ENCODE measurements at places on chromosomes 5 and 9.

DNA sequence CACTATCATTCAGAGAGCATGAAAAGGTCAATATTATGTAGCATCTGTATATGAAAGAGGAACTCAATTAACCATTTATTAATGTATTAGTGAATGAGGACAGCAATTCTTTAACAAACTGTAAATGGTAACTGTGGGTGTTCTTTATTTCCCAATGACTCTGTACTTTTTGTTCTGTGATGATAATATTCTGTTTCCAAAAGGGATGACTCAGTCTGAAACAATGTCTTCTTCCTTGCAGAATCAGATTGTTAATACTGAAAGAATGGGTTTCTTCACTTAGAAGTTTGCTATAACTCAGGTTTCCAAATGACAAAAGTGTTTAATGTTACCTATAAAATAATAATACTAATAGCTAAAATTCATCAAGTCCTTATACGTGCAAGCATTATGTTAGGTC is 1518.7 kb upstream of the WWC1 start:
- no peak for DNase-seq

DNA sequence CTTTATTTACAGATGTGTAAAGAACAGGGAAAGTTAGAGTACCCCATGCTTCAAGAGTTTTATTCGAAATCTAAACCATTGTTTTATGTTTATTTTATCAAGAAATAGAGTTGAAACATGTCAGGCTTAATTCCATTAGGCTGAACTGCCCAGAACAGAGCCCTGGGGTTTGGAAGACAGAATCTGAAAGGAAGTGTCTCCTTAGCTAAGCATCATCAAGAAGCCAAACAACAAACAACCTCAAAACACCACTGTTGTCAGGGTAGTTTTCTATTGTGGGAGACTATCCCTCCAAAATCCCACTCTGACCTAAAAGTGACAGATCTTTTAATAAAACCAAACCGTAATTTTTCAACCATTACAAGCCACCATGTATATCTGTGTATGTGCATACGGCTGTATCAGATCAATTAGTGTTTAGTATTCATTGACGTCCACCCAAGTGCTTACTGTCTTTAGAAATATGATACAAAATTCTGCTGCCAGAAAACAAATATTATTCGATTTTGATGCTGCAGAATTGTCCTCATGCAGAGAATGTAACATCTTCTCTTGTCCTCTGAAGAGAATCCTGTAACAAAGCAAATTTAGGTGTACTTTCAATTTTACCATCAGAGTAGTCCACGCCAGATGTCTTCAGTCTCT is 271.9 kb upstream of the TMEM161B start:
- DNase-seq, result no peak

GRCh38 chr5:42555797-42556196 is 132.6 kb downstream of the GHR start:
- DNase-seq, result no peak

GRCh38 chr9:98491828-98492227 is 216.9 kb downstream of the GABBR2 start:
- no peak for DNase-seq

- no peak for DNase-seq
These were observed 117.3 kb upstream of the LPCAT1 start for GRCh38 chr5:1641041-1641440.

DNA sequence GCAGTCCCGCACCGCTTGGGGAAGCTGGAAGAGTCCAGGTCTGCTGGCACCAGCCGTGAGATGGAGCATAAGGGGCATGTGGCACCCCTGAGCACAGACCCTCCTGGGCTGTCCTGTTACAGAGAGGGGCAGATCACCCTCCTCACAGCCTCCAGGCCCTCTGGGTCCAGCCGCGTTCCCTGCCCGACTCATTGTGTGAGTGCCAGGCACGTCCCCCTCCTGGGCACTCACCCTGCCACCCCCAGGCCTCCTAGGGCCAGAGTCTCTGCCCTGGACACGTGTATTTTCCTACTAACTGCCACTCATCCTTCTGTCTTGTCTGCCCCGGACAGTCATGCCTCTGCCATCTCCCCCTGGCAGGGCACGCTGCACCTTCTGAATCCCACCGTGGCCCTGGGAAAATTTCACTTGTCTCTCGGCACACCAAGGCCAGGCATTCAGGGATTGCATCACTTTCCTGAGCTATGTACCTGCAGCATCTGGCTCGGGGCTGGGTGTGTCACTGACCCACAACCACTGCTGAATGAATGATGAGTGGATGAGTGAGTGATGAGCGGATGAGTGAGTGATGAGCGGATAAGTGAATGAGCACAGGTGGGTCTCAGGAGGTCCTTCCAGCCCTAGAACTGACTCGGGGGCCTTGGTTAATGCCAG is 21.5 kb upstream of the FCN1 start:
- no peak for DNase-seq

- no peak for DNase-seq
These were observed 10.5 kb upstream of the ELL2 start for GRCh38 chr5:95972196-95972595.
